Stimulated activated CD4-positive, alpha-beta T cell treated with anti-CD3 and anti-CD28 coated beads, Interleukin-2, amount 100 ng/mL, for 4 hours (primary cell): ENCODE measurements at places on chromosomes 3 and 15.

GRCh38 chr3:136070334-136070733 lies 104.8 kb downstream of the PPP2R3A start:
- DNase-seq: no peak

DNA sequence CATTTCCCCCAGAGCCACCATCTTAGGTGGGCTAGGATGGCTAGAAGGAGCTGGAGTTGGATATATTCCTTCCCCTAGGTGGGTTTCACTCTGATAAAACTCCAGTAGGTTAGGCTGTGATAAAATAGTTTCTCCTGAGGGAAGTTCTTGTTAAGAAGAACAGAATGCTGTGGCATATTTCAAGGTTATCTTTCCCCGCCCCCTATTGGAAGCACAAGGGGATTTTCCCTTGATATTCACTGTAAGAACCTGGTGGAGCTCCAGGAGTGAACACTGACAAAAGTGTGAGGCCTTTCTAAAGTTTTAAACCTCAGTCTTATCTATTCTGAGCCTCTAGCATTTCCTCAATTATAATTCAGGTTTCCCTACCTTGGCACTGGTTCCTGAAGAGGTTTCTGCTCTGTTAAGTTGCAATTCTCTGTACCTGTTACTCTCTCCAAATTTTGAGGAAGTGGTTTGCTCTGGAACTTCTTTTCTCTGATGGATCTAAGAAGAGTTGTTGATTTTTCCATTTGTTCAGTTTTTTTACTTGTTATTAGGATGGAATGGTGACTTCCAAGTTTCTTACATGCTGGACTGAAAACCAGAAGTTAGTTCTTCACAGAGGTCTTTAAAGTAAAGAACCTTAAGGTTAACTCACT lies 113.5 kb downstream of the GMPS start:
- no peak for DNase-seq

DNA sequence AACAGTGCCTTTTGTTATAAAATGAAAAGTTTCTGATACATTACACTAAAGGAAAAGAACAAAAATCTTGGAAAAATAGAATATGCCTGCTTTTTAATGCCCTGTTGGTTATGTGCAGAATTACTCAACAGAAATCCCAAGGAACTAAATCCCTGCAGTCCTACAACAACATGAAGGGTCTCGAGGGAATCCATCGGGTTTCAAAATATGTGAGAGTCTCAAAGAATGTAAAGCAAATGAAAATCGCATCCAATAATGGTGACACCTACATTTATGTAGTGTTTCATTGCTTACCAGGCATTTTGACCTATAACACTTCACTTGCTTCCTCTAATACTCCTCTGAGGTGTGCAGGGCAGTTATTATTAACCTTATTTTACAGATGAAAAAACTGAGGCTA lies 411.3 kb downstream of the FOXP1 start:
- DNase-seq: no peak

DNA sequence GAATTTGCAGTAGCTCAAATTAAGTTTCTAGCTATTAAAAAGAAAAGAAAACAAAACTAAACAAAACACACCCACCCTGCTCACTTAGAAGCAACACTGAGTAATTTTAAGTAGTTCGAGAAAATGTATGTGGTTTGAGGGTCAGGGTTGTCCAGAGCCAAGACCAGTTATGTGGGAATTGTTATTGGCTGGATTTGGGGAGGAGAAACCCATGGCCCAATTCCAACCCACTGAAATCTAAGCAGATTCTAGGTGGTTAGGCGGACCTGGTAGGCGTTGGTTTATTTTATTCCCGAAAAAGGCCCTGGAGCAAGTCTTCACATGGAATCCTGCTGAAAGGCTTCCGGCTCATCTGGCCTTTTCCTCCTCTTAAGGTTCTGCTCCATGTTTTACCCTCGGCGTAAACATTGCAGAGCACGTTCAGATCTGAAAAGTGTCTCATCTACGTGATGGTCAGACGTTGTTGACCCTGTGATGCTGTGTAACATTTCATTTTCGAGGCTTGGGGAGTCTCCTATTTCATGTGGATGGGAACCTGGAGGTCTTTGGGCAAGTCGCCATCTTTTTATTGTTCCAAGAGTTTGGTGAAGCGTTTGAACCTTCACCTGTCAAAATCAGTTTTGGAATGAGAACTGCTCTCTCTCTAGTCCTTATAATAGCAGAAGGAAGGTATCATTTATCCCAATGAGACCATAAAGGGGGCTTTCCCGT lies 64.0 kb downstream of the FLNB start:
- no peak for DNase-seq

DNA sequence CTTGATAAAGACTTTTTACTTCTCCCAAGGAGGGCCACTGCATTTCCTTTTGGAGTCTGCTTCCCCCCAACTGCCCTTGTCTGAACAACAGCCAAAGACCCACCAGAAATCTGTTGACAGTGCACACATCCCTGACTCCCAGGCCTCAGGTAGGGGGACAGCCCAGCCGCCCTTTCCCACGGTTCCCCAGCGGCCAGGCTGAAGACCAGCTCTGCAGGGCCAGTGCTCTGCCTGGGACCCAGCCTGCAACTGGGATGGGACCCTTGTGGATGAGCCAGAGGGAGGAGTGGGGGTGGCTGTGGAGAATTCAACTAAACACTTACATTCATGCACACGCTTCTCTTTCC lies 8.1 kb upstream of the PRR23E start:
- DNase-seq: no peak

GRCh38 chr3:41182504-41183059 lies 16.7 kb upstream of the CTNNB1 start:
- no peak for DNase-seq

DNA sequence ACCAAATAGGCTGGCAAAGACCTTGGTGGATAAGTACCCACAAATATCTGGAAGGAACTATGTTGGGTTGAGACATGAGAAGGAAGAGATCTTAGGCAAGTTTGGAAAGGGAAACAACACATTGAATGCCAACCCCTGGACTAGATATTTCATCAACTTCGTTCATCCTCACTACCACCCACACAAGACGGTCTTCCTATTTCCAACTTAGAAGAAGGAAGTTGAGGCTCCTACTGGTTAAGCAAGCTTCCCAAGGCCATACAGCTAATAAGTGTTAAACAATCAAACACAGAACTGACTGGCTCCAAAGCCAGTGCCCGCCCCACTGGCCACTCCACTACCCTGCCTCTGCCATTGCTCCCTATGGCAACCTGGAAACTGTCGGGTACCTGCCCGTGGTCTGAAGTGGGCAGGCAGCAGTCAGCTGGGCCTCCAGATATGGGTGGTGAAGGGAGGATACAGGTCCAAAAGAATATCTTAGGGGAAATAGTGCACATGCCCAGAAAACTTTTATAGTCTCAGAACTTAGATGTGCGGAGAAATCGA lies 94.9 kb downstream of the LIPC start:
- DNase-seq: no peak

DNA sequence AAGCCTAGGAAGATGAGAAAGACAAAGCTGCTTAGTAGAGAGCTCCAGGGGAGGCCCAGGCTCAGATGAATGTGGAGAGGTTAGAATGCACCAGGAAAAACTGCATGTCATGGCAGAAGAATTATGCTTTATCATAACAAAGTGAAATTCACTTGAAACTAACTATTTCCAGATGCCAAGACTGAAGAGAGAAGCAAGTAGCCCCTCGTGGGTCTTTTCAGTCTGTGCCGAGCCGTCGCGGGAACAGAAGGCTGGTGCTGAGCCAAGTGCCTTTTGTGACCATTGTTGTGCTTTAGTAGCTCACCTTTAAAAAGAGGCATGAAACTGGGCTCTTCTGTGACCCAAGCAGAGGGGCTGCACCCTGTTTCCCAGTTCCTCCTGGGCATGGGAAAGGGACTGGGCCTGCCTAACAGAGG lies 73.2 kb downstream of the CHDH start:
- no peak for DNase-seq

GRCh38 chr3:127475975-127476705 lies 114.4 kb downstream of the TPRA1 start:
- no peak for DNase-seq

DNA sequence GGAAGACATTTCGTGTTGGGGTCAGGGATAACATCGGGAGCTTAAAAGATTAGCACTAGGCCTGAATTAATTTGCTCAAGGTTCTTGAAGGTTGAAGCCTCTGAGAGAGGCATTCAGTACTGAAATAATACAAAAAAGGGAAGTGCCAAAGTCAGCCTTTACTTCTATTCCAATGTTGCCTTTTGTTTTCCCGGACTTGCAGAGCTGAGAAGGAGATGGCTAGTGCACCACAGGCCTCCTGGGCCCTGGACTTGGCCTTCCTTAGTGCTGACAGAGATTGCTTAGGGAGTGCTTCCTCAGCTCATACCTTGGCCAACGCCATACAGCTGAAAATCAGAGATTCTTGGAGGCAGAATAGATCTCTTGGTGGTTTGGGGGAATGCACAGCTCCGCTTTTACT lies 333.6 kb upstream of the TBL1XR1 start:
- DNase-seq: no peak

- no peak for DNase-seq
Measured at GRCh38 chr3:195080125-195080524, 190.8 kb downstream of the XXYLT1 start.

GRCh38 chr3:34511891-34512290 lies 713.5 kb downstream of the PDCD6IP start:
- no peak for DNase-seq

GRCh38 chr3:16813336-16813735 lies 71.4 kb upstream of the PLCL2 start:
- no peak for DNase-seq

DNA sequence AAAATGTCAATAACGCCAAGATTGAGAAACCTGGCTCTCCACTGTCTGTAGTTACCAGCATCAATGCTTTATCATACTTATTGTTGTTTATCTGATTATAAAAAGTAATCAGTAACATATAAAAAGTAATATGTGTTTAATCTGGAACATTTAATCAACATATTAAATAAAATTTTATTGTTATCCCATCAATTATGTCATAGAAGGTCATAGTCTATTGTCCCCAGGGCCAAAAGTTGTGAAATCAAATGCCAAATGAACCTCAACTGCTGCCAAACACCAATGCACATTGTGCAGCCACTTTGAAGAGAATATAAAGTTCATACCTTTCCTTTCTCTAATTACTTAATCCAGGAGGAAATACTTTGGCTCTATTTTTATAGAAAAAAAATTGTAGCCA lies 106.6 kb downstream of the EOMES start:
- no peak for DNase-seq

DNA sequence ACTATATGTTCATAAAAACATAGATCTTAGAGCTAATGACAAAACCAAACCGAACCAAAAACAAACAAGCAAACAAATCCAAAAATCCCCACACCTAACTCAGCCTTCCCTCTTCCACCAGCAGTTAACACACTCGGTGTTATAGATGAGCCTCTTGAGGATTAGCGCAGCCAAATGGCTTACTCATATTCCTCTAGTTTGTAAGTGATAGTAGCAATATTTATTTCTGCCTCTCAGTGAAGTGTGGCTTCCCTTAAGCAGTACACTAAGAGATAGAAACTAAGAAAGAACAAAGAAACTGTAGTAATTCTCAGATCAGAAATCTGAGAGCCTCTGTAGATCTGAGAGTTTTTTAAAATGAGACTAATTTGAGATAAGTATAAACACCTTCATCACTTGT lies 2.4 kb upstream of the NCEH1 start:
- DNase-seq: no peak

GRCh38 chr3:66989860-66990696 lies 8.0 kb upstream of the KBTBD8 start:
- no peak for DNase-seq

DNA sequence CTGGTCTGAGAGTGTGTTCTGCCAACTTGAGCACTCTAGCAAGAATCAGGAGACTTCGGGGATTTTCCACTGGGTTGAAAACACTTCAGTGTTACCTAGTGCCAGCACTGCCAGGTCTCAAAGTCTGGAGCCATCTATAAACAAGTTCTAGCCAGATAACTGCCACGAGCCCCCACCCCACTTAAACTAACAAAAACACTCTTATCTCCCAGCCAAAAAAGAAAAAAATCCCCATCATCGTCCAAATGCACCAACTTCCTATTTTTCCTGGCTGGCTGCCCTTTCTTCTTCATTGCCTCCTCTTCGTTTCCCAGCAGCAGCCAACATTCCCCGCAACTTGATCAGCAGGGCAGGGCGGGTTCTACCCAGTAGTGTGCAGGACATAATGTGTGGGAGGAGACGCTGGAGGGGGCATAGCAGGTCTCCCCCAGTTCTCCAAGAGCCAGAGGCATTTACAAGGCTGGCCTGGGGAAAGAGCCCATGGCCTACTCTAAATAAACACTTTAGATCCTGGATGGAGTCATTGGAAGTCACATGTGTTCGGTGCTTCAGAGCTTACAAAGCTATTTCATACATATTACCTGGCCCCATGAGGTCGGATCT lies 29.5 kb downstream of the C2CD4B start:
- DNase-seq: no peak

GRCh38 chr3:70813311-70813710 lies 500.9 kb upstream of the MDFIC2 start:
- no peak for DNase-seq

- peak; percentile 73 for DNase-seq
Measured at GRCh38 chr15:99925661-99926461, 192.6 kb upstream of the LYSMD4 start.

DNA sequence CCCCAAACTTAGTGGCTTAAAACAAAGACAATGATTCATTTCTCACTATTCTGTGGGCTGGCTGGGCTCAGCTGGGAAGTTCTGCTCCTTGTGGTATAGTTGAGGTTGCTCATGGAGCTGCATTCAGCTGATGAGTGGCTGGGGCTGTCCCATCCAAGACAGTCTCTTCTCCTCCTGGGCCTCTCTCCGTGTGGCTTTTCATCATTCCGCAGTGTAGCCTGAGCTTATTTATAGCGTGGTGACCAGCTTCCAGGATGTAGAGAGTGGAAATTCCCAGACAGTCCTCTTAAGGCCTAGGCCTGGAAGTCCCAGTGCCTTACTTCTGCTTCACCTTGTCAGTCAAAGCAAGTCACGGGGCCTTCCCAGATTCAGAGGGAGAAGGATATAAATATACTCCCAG lies 136.7 kb upstream of the DAZL start:
- no peak for DNase-seq

DNA sequence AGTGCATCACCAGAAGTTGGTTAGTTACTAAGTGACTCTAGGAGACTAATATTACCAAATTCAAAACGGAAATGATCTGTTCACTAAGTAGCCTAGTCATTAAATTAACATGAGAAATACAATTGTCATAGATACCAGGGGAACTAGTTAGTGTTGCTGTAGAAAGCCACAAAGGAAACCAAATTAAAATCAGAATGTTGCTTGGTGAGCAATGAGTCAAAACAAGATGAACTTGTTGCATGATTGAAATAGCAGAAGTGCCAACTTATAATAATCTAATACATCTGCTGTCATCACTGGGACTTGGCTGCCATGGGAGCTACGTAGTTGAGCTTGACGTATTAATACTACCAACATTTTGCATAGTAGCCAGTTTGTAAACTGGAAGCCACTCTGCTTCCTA lies 458.1 kb downstream of the DIPK2A start:
- no peak for DNase-seq

DNA sequence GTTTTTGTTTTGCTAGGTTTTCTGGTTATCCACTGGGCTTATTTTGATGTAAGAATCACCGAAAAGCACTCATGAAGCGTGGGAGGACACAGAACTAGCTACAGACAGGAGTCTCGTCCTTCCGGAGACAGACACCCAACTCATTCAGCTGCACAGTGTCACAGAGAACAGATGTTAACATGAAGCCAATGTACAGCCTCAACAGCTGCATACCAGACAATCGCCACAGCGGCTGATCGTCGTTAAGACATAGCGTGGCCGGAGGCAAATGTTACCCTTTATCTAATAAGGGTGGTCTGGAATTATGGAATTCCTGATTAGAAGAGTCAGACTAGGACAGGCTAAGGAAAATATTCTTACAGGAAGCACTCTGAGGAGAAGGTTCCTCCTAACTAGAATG lies 1.1 kb upstream of the PYGO1 start:
- no peak for DNase-seq
